Memory B cell (primary cell): ENCODE measurements at places on chromosomes 4 and X.

DNA sequence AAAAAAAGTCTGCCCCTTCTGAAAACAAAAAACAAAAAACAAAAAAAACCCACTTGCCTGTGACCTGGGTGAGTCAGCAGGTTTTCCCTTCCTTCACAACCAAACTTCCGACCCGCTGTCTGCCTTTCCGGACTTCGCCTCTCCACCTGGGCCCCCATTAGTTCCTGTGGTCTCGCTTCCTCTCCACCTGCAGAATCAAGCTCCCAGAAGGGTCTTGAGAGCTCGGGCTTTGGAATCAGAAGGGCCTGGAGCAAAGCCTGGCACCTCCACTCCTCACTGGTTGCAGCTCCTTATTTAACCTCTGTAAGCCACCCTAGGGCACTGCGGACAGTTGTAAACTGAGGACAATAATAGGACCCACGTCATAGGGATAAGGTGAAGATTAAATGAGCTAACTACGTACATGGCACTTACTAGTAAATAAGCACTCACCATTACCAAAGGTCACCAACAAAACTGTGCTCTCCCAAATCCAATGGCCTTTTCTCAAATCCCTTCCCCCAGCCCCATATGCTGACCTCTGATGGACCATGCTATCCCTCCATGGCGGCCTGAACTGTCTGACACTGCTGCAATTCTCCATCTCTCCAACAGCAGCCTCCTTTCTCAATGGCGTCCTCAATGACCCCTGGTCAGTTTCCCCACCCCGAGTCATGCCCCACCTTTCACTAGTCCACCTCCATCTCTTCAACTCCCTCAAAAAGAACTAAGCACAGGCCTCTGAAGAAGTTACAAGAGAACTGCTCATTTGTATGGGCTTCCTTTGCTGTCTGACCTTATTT is 64.2 kb downstream of the IRF2 start:
- no peak for DNase-seq

DNA sequence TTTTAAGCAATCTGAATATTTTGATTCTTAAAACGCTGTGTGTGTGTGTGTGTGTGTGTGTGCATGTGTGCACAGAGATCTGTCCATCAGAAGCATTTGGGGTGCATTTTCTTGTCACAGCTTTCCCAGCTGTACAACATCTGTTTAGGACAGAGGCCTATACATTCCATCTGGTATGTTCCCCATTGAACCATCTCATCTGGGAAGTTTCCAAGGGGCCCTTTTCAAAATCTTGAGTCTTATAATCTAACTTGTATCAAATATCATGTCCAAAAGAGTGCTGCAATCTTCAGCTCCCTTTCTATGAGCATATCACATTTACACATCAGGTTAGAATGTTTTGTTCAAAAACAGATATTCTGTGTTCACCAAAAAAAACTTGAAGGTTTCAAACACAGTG is 16.5 kb upstream of the MID1 start:
- no peak for DNase-seq

DNA sequence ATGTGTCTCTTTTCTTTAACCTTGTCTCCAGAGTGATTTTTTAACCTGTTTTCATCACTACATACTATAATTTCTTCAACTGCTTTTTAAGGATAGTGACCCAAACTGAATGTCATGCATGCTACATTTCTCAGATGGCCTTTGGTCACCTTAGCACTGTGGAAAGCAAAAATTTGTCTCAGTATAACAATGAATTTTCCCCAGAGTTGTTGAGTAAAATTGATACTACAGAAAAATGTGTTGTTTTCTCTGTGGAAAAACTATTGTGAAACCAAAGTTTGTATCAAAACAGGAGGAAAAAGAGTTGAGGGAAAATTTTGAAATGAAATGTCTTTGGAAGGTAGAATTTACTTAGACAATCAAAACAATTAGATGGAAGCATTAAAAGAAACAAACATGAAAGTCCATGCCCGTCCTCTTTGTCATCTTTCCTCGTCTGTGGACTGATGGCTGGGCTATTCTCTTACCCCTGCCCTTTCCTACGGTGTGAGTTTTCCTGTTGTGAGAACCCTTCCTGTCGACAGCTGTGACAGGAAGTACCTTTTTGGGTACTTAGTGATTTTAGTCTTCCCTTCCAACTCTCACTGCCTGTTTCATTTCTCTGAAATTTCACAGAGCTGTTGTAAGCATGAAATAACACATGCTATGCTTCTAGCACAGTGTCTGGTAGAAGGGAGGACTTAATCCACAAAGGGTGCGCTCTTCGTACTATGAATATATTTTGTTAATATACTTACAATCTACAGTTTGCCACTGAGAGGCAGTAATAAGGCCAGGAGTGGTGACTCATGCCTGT is 50.8 kb downstream of the LRP2BP start:
- no peak for DNase-seq

- no peak for DNase-seq
Measured at GRCh38 chr4:174855050-174855449, 26.0 kb upstream of the GLRA3 start.

GRCh38 chr4:15130441-15130840 is 128.2 kb downstream of the CPEB2 start:
- no peak for DNase-seq

DNA sequence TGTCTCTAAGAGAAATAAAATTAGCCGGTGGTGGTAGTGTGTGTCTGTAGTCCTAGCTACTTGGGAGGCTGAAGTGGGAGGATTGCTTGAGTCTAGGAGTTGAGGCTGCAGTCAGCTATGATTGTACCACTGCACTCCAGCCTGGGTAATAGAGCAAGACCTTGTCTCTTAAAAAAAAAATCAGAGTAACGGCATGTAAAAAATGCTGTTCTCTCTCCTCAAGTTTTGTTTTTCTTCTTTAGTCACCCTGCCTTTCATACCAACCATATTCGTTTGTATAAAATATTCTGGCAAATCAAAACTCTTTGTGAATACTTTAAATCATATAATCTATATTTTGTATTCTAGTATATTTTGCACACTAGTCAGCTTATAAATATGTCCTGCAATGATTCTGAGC is 44.8 kb upstream of the NUDT6 start:
- no peak for DNase-seq

DNA sequence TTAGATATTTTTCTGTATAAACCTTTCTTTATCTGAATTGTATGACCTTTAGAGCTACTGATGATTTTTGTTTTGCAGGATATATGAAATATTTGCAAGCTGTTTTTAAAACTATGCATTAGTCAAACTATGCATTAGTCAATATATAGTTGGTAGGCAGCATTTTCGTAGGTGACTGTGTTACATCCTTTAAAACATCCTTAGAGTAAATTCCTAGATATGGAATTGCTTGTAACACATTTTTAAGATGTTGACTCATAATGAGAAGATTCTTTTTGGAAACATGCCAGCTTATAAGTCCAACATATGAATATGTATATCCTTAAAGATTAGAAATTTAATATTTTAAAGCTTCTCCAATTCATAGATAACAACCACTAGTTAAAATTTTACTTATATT is 1768.5 kb downstream of the PCDH7 start:
- DNase-seq: no peak

DNA sequence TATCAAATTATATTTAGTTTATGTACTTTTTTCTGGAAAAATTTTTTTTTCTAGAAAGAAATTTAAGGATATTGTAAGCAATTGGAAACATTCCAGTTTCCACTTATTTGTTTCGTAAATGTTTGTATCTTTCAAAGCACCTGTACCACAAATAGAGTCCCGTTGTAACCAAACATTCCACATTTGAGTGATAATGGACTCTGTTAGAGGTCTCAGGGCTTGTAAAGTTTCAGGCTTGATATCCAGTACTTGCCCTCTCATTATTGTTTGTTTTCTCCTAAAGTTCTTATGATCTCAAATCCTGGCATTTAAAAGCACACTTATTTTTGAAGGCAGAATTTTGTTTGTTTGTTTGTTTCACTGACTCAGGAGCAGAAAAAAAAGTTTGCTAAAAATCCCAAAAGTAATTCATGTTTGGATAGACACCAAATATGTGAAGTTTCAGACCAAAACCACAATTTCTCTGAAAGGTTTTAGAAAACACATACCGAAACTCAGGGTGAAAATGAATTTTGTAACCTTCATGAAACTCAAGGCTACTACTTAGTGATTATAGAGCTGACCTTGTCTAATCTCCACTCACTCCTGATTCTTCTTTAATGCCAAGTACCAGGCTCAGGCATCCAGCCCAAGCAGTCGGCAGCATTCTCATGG is 5.7 kb upstream of the TMEM192 start:
- no peak for DNase-seq

DNA sequence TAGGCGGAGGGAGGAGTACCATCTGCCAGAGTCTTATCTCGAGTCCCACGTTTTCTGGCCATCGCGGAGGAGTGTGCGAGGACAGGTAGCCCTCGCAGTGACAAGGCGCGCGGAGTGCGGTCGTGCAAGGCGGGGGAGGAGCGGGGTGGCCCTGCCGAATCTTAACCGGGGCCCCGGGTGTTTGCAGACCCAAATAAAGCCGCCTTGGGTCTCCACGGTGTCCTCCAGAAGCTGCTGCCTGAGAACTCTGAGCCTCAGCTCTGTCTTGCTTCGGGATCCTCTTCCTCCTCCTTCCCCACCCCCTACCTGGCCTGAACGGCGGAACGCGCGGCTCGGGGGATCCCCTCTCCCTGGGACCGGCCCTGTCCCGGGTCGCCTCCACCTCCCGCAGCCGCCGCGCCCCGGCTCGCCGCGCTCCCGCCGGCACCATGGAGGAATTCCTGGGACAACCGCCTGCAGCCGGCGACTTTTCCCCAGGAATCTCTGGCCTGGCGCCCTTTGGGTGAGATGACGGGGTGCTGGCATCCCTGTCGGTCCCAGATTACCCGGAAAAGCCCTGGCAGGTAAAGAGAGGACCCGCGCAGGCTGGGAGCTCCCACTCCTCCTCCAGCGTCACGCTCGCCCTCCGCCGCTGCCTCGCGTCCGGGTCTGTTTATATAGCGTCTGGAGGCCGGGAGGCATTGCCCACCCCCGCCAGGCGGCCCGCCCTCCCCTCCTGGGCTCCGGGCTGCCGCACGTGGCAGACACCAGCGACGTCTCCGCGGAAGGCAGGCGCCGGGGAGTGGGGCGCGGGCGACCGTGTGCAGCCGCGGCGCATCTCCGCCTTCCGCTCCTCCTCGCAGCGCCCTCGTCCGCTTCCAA is at the start of gene GALNTL6:
GALNTL6 (plus strand) TSS at position 740 of the 861 bp plus-strand sequence.
- peak; percentile 29 for DNase-seq

GRCh38 chrX:103727115-103727514 is 16.4 kb downstream of the TMEM31 start:
- DNase-seq: no peak

DNA sequence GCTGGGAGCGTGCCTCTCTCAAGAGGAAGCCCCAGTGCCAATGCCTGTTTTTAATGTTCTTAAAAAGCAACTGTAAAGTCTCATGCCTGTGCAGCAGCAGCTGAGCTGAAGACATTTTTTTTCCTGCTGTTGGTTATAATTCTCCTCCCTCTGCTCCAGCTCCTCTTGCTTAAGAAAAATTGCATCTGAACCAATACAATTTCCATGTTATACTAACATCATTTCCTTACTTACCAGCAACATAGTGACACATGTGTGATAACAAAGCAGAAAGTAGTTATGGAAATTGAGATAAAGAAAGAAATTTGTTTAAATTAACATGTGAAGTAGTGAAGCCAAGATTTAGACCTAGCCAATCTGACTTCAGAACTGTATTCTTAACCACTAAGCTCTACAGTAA is 101.4 kb downstream of the TBC1D19 start:
- no peak for DNase-seq
